ENCODE measurements at places on chromosomes 3 and 15.

- no peak for DNase-seq
Observed at GRCh38 chr3:56754741-56755417, 46.9 kb downstream of the ARHGEF3 start.

GRCh38 chr15:36688310-36689011 is 109.0 kb downstream of the CDIN1 start:
- DNase-seq: peak; percentile 3

DNA sequence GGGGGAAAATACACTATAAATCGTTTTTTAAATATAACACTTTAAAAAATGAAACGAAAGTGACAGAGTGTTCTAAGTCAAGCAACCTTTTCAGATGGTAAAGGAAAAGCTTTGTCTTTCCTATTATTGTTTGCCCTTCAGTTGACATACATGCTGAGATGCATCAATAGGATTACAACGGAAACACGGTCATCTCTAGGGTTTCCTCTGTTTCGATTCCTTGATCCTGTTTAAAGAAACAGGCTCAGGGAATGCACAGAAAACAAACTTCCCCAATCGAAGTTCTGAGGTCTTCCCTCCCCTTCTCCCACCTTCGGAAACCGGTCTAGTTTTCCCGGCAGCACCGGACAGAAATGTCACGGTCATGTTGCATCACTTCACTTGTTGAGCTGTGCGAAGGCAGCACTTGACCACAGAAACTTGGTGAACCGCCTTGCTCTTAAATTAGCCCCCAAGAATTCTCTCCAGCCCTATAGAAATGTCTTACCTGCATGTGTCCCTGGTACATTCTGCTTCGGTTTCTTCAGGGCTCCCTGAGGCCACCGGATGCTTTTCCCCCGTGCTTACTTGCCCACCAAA is 556 bp downstream of the PEX5L start:
- no peak for DNase-seq

DNA sequence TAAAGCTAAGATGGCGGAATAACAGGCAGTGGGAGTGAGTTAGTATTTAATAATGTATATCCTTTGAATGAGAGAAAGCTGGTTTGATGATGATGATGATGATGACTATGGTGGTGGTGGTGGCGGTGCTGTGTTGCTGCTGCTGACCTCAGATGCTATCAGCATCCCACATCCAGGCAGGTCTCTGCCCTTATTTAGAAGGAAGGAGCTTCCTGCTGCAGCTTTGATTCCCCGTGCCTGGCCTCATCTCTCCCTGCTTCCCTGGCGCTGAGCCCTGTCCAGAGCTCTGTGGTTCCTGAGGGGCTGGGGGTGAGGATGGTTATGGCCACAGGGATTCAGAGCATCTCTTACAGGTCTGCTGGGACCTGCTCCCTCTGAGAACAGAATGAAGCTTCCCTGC is 73.1 kb downstream of the RAB11A start:
- no peak for DNase-seq

GRCh38 chr15:69916169-69916785 is 181.4 kb downstream of the TLE3 start:
- no peak for DNase-seq

GRCh38 chr3:186414735-186415419 is 52.8 kb upstream of the DGKG start:
- DNase-seq: peak; percentile 65

DNA sequence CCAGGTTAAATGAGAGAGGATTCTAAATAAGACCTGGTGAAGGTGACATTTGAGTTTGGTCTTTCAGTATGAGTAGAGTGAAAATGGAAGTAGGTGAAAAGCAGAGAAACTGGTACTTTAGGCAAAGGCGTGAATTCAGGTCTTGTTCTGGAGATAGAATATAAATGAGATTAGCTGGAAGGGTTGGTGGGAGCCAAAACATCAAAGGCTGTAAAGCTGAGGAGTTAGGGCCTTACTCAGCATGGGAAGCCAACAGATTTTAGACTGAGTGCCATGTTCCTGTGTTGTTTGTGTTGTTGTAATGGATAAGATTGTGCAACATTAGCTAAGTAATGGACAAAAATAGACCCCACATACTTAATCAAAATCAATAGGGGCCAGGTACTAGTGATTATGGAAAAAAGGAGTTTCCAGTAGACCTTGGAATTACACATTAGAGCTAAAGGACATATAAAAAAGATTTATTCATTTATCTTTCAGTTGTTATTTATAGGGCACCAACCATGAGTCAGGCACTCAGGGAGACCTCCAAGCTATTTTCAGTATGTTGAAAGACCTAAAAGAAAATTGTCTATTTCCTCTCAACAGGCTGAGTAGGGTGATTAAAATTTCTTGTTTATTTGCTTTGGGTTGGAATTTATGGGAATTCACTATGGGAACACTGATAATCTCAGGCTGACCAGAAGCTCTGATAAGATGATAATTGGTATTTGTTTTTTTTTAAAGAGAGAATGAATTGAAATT is 20.8 kb downstream of the ARL14 start:
- peak; percentile 60 for DNase-seq

GRCh38 chr15:35181538-35181937 is 96.4 kb upstream of the NANOGP8 start:
- peak; percentile 53 for DNase-seq

DNA sequence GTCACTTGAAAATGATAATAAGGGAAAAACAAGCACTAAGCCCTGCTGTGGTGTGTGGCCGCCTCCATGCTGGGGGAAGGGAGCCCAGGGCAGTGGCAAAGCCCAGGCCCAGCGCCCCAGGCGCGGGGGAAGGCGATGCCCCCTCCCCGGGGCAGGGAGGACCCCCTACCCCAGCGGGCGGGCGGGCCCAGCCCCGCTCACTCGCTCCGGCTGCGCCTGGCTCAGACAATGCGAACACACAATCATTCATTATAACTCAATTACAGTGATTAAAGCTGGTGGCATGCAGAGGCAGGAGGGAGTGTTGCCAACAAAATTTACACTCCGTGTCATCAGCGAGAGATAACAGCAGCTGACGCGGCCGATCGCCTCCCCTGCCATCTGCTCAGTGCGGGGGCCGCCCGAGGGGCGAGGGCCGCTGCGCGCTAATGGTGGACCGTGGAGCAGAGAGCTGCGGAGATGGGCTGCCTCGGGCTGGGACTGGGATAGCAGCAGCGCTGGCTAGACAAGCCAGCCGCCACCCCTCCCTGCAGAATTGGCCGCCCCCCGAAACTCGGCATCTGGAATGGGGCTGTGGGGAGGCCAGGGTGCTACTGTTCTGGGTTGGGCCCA is 64.1 kb downstream of the TLE3 start:
- DNase-seq: peak; percentile 42

- no peak for DNase-seq
Observed at GRCh38 chr3:169836078-169836941, 23.6 kb upstream of the LRRC34 start.

DNA sequence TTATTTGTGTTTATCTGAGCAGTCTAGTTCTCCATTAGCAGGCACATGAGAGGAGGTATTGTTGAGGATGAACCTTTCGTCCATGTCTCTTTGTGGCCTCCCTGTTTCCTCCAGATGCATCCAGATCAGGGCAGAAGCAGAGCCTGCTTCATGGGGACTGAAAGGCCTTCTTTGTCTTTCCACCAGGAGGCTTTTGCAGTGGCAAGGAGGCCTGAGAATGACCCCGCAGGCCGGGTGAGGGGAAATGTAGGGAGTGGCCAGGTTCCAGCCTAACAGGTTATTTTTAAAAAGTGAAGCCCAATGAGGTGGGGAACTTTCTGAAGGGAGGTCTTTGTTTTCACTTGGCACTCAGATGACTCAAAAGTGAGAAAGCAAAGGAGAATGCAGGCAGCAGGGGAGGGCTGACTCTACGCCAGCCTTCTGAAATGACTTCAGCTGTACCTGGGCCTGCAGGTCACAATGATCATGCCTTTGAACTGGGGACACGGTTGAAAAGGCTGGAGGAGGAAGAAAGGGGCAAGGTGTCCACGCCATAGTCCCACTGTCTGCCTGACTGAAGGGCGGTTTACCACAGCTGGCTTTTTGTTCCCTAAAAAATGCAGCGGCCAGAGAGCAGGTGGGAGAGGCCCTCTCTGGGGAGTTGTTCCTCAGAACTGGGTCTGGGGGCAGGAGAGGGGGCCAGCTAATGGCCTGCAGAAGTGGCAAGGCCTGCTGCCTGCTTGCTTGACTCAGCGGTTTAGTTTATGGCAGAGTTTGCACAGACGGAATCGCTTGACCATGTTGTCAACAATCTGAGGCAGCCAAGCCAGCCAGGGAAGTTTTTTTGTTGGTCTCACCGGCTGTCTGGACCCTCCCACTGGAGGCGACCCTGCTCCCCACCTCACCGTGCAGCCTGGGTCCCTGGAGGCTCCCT is 28.7 kb downstream of the CMTM7 start:
- DNase-seq: peak; percentile 14

DNA sequence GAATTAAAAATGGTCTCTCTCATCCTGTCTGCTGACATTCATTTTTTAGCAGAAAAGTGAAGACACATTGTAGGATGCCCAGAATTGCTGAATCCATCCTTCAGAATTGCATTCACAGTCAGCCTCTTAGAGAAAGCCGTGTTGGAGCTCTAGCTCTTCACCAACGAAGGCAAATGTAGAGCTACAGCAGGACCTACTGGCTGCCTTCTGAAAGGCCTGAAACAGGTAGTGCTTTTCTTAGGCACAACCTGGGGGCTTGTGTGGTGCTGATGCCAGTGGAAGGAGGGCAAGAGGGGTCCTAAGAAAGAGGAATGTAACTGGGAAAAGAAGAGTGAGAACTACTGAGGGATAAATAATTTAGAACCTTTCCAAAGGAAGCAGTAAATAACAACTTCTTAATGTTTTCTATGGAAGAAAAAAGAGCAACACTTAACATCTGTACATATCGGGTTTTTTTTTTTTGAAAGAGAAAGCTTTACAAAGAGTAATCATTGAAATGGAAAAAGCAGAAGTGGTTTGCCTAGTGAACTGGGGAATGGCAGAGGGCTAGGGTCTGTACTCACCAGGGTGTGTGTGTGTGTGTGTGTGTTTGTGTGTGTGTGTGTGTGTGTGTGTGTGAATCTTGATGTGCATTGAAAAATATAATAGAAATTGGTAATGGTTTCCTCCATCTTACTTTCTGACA is 297.8 kb downstream of the SATB1 start:
- DNase-seq: no peak

- DNase-seq: no peak
Observed at GRCh38 chr15:80118956-80119355, 33.8 kb upstream of the FAH start.

GRCh38 chr15:75672646-75673425 is 25.1 kb downstream of the SNX33 start:
- peak; percentile 65 for DNase-seq

DNA sequence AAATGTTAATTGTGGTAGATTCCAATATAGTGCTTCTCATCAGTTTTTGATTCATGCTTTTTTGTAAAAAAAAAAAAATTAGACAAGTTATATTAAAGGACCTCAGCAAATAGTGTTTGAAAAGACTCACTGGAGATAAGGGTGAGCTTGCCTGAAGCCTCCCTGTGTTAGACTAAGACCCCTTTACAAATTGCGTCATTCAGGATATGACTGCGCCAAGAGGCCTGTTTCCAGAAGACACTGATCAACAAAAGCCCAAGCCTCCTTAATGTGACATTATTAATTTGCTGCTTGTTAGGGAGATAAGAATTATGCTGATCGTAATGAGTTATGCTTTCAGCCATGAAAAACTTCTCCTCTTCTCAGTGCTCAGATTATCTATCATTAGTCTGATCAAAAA is 13.0 kb upstream of the DNAJC13 start:
- DNase-seq: no peak
